ENCODE measurements at places on chromosomes 7 and 10. TPM values are rescaled to one million over a fixed set of nuclear protein-coding genes. Genes with fewer than 3 reads are reported as not detected.

GPR15LG gene
- 7.5 TPM for total RNA-seq

- no peak for DNase-seq
Measured at GRCh38 chr10:106467506-106467905, 697.0 kb downstream of the SORCS1 start.

DNA sequence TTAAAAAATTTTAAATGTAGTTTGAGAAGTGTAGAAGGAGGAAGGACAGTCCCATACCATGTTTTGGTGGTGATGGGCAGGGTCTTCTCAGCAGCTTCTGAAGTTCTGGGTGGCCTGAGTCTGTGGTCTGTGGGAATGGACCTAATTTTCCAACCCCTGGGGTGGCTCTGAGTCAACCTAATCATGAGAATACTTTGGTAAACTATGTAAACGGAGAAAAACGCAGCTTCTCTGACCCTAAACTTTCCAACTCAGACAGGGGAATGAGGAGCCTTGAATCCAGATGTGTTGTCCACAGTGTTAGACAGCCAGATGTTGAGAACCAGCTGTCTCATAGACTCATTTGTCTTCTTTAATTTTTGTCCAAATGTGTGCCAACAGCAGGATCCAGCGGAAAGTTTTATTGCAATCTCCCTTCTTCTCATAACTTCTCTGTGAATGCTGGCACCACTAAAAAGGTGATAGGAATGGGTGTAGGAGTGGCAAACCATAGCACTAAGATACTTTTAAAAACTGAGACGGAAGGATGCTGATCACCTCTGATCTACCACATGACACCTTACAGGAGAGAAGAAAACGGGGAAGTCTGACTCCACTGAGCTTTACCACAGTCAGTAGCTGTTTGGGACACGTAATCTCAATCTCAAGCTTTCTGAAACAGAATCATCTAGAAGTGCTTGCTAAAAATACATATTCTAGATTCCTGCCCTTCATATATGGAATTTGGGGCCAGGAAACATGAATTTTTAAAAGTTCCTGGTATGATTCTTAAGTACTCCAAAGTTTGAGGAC lies 90.5 kb upstream of the PHYHIPL start:
- DNase-seq, result no peak

GRCh38 chr10:122519144-122519543 lies 41.4 kb upstream of the DMBT1 start:
- DNase-seq, result no peak

DNA sequence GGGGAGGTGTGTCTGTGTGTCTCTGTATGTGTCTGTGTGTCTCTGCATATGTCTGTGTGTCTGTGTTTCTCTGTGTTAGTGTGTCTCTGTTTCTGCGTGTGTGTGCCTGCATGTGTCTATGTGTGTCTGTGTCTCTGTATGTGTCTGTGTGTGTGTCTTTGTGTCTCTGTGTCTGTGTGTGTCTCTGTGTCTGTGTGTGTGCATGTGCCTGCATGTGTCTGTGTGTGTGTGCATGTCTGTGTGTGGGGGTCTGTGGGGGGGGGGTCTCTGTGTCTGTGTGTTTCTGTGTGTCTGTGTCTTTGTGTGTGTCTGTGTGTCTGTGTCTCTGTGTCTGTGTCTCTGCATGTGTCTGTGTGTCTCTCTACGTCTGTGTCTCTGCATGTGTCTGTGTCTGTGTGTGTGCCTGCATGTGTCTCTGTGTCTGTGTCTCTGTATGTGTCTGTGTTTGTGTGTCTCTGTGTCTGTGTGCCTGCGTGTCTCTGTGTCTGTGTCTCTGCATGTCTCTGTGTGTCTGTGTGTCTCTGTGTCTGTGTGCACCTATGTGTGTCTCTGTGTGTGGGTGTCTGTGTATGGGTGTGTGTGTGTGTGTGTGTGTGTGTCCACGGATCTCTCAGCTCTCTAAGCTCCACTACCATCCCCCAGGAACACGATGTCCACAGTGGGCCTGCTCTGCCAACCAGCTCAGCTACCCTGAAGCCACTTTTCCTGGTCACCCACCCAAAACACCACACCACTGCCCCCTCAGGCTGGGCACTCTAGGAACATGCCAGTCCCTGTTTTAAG lies 41.7 kb downstream of the RASGEF1A start:
- DNase-seq, result no peak

WASL gene
- total RNA-seq, result 9.0 TPM

- no peak for DNase-seq
Measured at GRCh38 chr10:34252111-34252510, 563.0 kb downstream of the PARD3 start.

SLC39A12 gene
- total RNA-seq, result not detected

DNA sequence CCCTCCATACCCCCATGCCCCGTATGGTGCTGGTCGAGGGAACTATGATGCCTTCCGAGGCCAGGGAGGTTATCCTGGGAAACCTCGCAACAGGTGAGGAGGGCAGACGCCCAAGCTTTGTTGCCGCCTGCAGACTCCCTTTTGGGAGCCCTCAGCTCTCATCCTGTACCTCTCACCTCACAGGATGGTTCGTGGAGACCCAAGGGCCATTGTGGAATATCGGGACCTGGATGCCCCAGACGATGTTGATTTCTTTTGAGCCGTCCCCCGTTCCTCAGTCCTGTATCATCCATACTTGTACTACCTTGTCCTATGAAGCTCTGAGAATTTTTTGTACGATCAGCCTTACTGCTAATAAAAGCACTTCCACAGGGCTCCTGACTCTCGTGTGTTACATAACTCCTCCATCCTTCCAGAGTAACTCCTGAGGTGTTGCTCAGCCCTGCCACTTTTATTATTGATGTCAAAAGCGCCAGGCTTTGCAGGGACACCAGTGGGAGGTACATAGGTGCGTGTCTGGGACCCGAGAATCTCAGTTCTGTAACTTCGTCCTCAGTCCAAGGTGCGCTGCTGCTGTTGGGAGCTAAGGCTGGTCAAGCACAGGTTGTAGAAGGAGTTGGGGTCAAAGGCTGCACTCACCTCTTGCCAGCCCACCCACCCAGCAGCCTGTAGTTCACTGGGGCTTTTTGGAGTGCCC lies 1.1 kb downstream of the UFSP1 start:
- no peak for DNase-seq

GRCh38 chr7:131076032-131076431 lies 251.6 kb upstream of the MKLN1 start:
- DNase-seq, result no peak

Data from stomach (tissue), 19 donors.